ENCODE measurements at places on chromosomes 3 and 15. TPM values are rescaled to one million over a fixed set of nuclear protein-coding genes. Genes with fewer than 3 reads are reported as not detected.

Gene ZKSCAN7
- 4.2 TPM for total RNA-seq

Gene TIMP4
- 34.3 TPM for total RNA-seq

Gene BUB1B
- 1.3 TPM for total RNA-seq

DNA sequence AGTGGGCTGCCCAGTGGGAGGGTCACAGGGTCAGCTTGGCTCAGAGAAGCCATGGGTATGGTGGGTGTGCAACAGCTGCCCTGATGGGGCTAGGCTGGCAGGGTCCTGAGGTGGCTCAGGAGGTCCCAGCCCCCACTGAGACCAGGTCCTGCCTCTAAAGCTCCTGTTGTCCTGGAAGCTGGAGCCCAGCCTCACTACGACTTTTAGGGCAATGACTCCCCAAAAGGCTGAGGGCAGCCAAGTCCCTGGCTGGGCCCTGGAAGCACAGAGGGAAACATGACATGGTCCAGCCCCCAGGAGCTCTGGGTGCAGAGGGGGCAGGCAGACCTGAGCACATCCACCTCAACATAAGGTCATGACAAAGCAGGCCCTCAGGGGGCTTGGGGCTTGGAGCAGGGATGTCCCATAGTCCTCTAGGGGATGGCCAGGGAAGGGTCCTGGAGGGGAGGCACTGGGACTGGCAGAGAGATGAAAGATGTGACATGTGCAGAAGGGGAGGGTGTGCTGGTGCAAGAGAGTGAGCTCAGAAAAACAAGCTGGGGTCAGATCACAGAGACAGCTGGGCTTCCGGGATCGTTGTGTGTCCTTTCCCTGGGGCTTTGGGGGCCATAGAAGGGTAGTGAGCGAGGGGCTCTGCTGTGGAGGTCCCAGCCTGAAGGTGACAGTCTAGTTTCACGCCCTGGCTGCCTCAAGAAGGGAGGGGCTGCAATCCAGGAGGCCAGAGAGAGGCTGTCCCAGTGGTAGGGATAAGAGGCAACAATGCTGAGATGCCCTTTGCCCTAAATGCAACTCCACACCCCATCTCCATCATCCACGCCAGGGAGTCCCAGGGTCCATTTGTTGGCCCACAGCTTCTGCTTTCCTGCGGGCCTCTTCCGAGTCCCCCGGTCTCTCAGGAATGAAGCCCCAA is 639 bp upstream of the ITIH3 start:
- no peak for DNase-seq

DNA sequence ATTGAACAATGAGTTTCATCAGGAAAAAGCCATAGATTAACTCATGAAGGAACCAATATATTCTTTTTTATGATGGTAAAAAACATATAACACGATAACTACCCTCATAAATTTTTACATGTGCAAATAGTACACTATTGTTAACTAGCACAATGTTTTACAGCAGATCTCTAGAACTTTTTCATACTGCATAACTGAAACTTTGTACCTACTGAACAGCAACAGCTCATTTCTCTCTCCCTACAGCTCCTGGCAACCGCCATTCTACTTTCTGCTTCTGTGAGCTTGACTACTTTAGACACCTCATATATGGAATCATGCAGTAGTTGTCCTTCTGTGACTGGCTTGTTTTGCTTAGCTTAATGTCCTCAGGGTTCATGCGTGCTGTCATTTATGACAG is 235.4 kb downstream of the NFKBIZ start:
- no peak for DNase-seq

DNA sequence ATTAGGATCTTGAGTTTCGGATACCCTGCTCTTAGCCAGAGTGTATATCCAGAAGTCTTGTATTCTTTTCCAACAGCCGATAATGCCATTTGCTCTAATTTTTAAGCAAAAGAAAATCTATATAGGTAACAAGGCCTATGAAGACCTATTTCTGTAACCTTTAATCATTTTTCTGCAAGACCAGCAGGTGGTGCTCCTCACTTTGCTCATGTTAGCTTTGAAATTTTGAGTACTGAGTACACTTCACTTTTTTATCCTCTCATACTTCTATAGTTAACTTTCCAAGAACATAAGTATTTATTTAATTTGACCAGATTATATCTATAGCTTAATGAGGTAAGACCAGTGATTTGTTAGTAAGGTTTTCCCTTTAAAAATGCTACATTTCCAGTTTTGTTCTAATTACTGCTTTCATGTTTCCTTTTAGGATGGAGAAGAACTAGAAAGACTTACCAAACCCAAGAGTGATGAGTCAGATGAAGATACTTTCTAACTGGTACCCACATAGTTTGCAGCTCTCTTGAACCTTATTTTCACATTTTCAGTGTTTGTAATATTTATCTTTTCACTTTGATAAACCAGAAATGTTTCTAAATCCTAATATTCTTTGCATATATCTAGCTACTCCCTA is 20.5 kb downstream of the SLC35A5 start:
- no peak for DNase-seq

DNA sequence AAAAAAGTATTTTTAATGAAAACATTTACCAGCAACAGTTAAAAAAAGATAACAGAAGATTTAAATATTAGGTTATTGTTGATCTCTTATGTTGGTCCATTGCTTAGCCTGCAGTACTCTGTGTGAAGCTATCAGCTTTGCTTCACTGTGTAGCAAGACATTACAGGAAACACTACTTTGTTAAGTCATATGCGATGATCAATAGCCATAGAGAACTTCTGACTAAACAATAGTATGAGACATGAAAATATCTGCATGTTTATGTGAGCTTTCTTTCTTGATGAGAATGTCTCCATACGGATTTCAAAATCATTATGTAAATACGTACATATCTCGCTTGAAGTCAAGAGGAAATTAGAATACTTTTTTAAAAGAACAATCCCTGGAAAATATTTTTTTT is 27.0 kb upstream of the CAPN3 start:
- DNase-seq, result no peak

DNA sequence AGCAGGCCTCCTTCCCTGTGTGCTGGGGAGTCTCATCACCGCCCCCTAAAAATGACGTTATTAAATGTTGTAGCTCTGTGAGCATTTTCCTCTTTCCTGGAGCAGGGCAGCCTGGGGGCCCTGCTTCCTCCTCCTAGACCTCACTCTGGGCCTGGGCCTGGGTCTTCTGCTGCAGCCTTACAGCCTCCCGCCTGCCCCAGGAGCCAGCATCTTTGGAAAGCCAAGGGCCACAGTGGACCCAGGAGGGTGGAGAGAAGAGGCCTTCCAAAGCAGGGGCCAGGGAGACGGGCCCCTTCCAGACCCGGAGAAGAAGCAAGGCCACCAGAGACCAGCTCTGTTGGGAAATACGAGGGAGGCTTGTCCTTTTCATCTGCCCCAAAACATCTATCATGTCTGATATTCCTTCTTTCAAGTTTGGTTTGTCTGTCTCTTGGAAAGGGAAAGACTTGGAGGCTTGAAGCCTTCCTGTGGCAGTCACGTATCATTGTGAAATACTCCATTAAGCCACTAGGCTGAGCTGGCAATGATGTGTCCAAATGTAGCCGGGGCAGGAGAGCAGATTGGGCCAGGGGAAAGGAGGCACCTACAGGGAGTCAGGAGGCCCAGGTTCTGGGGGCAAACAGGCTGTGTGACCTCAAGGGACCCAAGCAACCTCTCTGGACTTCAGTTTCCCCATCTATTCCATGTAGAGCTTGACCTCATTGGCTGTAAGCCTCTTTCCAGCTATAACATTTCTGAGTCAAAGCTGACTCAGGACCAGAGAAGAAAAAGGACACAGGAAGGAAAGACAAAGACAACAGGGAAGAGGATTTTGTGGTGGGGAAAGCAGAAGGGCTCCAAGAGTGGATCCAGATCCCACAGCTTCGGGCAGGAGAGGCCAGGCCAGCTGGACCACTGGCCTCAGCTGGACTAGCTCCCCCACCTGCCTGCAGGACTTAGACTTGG is 31.1 kb downstream of the CYP11A1 start:
- DNase-seq, result no peak

GRCh38 chr3:96863129-96863740 is 48.8 kb downstream of the EPHA6 start:
- no peak for DNase-seq

DNA sequence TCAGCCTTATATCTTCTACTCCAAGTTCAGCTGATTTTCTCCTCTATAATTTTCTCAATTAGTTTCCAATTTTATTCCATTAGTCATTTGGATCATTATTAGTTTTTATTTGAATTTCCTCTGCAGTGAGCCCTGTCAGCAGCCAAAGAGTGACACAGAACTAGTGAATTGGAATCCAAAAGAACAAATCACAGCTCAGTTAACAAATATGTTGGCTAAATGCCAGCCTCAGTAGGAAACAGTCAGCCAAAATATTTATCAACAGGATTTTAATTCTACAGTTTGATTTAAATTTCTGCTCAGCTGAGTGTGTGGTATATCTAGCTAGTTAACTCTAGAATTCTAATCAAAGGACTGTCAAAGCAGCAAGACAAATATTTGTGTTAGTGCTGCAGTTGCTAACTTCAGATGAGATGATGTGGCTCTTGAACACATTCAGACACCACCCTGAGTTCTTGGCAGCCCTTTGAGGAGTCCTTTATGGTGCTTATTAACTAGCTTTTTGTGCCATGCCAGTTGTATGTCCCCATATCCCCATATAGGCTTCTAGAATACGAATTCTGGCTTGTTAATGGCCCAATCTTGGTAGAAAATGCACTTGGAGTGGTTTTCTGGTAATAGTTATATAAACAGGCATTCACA is 194.5 kb downstream of the CPNE4 start:
- DNase-seq, result no peak

Gene TKT
- total RNA-seq, result 448 TPM

- no peak for DNase-seq
Measured at GRCh38 chr3:49671291-49672288, 2.6 kb upstream of the APEH start.

Gene CSPG4
- 169 TPM for total RNA-seq

GRCh38 chr15:70234256-70234905 is 136.7 kb upstream of the TLE3 start:
- DNase-seq, result no peak
